Activated naive CD8-positive, alpha-beta T cell treated with anti-CD3 and anti-CD28 coated beads, Interleukin-2, amount 10 ng/mL, durations not matched to agents 7 days and 5 days (primary cell): ENCODE measurements at places on chromosomes 6 and 20.

DNA sequence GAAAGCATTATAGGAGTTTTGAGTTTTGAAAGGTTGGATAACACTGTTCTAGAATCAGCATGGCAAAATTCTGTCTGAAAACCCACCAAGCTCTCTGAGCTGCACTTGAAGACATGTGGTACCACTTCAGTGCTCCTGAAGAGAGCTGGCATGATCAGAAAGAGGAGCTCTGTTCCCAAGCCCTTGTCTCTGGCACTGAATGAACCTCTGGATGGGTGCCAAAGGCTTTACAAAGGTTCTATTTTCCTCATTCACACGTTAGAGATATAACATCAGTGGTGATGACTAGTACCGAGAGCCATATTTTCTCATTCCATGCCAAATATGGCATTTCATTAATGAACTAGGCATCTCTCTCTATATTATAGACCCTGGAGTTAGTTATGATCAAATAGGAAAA, 301.8 kb upstream of the ID4 start:
- DNase-seq, result no peak

DNA sequence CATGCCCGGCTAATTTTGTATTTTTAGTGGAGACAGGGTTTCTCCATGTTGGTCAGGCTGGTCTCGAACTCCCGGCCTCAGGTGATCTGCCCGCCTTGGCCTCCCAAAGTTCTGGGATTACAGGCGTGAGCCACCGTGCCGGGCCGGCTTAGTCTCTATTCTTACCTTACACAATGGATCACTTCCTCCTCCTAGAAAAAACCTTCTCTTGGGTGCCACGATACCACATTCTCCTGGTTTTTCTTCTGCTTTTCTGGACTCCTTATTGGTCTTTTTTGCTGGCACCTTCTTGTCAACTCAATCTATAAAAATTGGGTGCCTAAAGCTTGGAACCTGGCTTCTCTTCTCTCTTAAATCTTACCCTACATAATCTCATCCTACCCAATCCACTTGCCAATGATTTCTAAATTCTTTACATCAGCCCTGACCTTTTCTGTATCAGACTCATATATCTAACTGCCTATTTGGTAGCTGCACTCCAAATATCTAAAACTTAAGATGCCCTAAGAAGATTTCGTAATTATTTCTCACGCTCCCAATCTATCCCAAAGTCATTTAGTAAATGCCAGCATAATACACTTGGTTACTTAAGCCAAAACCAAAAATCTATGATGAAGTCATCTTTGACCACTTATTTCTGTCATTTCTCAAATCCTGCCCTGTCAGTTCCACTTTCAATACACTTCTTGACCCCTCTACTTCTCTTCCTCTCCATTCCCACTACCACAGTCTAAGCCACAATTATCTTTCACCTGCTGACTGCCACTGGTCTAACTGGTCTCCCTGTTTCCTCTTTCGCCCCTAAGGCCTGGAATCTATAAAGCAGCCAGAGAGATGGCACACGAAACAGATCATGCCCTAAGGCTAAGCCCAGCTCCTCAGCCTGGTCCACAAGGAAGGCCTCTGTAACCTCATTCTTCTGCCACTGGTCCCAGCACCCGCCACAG, 43.2 kb downstream of the ELMO2 start:
- DNase-seq, result no peak

DNA sequence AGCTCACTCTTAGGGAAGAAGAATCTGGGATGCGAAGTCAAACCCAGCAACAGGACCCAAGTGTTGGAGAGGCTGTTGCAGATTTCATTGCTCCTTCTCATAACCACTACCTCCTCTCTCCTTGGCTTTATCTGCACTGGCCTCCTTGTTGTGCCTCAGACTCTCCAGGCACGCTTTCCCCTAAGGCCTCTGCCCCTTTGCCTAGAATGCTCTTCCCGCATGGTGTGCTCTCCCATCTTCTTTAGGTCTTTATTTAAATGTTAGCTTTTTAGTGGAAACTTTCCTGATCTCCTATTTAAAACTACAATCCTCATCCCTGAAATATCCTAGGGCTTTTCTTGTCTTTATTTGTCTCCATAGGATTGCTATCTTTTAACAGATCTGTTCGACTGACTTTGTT, 94.9 kb upstream of the TMEM30A start:
- no peak for DNase-seq

- DNase-seq, result no peak
Measured at GRCh38 chr6:142013287-142013686, 119.4 kb upstream of the GJE1 start.

DNA sequence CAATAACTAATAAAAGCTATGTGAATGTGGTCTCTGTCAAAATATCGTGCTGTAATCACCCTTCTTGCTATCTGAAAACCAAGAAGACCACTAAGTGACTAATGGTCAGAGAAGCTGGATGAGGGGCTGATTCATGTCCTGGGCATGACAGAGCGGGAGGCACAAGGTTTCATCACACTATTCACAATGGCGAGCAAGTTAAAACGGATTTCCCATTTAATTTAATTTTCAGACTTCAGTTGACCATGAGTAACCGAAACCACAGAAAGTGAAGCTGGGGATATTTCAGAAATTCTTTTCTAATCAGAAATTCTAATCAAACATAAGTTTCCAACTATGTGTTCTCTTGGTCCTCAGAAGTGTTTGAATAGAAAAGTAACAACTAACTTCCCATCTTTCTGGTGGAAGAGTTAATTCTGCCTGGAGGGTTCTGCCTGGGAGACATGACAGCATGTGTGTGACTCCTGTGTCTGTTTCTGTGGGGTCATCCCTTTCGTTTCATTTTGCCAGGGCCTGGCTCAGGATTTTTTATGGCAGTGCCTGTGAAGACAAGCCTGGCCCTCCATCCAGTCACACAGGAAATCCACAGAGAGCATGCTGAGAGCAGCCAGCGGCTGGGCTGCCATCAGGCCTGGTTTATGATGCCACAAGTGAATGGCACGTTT, 98.9 kb downstream of the FAM120B start:
- no peak for DNase-seq

GRCh38 chr20:408843-409696, 971 bp downstream of the RBCK1 start:
- DNase-seq, result no peak

GRCh38 chr6:96735332-96735731, 101.9 kb downstream of the GPR63 start:
- DNase-seq, result no peak

- peak; percentile 96 for DNase-seq
Measured at GRCh38 chr20:38446441-38447209, 11.5 kb upstream of the SNHG17 start.

DNA sequence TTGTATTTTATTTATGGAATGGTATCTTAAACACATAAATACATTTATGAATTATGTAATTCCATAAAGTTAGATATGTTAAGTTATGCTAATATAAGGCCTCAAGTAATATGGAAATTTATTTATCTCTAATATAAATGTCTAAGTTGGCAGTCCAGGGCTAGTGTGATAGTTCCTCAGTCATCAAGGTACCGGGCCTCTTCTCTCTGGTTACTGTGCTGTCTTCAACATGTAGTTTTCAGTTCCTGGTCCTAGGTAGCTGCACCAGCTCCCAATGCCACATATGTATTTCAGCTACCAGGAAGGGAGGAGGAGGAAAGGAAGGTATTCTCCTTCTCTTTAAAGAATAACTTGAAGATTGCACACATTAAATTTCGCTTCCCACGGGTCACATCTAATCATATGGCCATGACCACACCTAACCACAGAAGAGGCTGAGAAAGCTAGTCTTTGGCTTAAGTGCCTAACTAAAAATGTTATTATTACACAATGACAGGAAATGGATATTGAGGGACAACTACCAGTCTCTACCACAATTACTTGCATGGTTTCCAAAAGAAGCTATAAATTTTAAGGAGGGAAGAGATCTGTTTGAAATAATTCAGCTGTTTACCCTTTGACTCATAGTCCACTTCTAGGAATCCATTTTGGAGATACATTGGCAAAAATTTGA, 68.6 kb downstream of the BCKDHB start:
- DNase-seq, result no peak

- no peak for DNase-seq
Measured at GRCh38 chr6:48281217-48281616, 170.2 kb upstream of the PTCHD4 start.

GRCh38 chr6:132054525-132054924, 103.4 kb upstream of the CCN2 start:
- no peak for DNase-seq

GRCh38 chr6:164887660-164888059, 421.7 kb downstream of the C6orf118 start:
- no peak for DNase-seq

DNA sequence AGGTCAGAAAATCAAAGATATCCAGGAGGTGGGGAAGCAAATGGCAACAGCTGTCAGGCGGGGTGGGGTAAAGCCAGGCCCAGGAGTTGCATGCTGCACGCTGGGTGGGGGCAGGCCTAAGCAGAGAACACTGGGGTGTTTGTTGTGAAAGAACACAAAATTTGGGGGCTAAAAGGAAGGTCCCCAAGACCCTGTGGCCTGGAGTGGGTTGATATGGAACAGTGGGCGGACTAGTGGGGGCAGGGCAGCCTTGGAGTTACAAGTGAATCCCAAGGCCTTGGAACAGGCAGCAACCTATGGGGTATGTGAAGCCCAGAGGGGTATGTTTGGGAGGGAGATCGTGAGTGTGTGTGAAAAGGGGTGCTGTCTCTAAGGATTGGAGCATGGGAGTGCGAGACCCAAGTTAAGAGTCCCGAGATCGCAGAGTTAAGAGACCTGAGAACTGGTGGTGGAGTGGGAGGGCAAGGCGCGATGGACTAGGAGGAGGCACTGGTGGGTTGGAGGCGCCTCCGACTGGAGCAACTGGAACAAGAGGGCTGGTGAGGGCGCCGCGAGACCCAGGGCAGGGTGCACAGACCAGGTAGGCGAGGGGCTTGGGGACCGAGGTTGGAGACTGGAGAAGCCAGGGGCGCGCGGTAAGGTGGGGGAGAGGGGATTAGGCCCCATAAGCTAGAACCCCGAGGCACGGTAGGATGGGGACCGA, 658 bp downstream of the CUL7 start:
- no peak for DNase-seq

GRCh38 chr20:63572788-63573646, 1.0 kb downstream of the HELZ2 start:
- DNase-seq, result peak; percentile 45

- no peak for DNase-seq
Measured at GRCh38 chr20:18857640-18858039, 44.1 kb downstream of the SCP2D1 start.

DNA sequence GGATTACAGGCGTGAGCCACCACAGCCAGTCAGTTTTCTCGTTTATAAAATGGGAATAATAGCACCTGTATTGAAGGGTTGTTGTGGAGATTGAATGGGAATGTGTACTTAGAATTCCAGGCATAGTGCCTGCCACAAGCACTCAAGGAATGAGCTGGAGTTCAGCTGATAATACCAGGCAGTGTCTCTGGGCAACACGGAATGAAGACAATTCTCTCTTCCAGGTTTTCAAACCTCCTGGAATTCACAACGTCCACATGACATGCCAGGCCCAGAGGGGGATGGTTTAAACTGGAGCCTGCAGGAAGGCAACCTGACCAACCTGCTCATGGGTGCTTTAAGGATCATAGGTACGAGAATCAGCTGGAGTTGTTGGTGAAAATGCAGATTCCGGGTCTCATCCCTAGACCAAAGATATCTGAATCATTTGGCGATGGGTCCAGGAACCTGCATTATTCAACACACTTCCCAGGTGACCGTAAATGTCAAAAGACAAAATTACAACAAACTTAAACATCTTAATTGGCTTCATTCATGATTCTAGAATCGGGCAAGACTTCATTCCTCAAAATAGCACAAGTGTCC, 1.9 kb upstream of the PTPN1 start:
- DNase-seq, result no peak

GRCh38 chr20:44324343-44324742, 12.5 kb upstream of the R3HDML start:
- no peak for DNase-seq

DNA sequence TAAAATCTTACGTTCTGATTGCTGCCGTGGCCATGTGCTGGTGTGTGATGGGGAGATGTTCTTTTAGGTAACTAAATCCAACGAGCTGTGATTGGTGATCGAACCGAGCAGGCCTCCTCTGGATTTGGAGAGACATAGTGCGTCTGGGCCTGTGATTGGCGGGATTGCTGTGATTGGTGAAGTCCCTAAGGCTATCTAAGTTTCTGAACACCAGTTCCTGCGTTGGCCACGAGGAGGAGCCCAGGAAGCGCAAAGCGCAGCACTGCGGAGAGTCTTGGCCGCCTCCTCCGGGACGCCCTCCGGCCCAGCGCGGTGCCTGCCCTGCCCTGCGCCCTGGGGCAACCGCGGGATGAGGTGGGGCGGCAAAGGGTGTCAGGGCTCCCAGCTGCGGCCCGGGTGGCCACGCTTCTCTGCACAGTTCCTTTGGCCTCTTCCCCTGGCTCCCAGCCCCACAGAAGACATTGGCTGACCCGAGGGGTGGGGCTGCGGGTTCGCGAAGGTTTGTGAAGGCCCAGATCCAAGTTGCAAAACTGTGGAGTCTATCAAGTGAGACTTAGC, 33.0 kb downstream of the HNF4A start:
- DNase-seq, result peak; percentile 73

- DNase-seq, result no peak
Measured at GRCh38 chr20:33984182-33984719, 9.5 kb upstream of the RALY start.

GRCh38 chr6:157151989-157152388, 171.3 kb downstream of the TMEM242 start:
- DNase-seq, result no peak

- DNase-seq, result no peak
Measured at GRCh38 chr6:26592649-26593048, 4.1 kb upstream of the ABT1 start.

DNA sequence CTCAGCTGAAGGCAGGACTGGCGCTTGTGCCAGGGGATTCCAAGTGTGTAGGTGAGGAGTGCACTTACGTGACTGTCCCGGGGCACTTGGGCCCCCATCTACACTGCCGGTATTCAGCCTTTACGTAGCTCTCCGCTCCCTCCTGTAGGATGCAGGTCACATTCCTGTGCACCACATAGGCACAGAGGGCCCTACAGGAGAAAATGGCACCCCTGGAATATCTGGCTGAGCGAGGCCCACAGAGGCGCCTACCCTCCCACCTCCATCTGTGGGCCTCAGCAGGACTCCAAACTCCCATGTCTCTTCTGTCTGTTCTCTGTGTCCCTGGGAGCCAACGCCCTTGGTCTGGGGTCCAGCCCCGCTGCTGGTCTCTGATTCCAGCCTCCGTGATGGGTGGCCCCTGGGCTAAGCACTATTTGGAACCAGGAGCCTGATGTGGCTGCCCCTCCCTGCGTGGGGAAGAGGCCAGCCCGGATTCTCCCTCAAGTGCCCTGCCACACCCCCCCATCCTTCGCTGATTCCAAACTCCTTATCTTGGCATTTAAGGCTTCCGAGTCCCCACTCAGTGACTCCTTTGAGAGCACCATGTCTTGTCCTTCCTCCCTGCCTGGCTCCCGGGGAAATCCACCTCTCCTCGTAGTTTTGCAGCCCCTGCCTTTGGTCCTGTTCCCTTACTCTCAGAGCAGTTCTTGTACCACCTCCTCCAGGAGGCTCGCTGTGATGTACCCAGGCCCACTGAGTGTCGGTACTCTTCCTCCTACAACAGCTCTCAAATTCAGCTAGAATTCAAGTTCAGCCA, 1.5 kb downstream of the EMILIN3 start:
- DNase-seq, result no peak
